ENCODE measurements at places on chromosomes 11 and 22. TPM values are rescaled to one million over a fixed set of nuclear protein-coding genes. Genes with fewer than 3 reads are reported as not detected.

- no peak for DNase-seq
Measured at GRCh38 chr11:34364102-34364501, 6.3 kb upstream of the ABTB2 start.

DNA sequence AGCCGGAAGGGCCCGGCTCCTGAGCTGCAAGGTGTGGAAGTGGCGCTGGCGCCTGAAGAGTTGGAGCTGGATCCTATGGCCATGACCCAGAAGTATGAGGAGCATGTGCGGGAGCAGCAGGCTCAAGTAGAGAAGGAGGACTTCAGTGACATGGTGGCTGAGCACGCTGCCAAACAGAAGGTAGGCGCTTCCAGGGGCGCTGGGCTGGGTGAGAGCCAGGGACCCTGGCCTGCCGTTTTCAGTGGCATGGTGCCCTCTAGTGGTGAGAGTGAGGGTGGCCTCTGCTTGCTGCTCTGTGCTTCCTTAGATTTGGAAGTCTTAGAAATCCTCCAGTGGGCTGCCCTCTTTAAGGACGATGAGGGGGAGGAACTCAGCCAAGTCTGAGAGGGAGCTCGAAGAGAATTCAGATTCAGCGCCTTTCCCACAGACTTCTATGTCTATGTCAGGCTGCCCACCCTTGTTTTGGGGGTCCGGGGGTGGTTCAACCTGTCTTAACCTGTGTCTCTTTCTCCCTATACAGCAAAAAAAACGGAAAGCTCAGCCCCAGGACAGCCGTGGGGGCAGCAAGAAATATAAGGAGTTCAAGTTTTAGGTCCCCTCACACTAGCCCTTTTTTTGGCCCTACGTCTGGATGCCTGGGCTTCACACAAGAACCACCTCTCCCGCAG, 1.8 kb upstream of the PACS1 start:
- peak; percentile 36 for DNase-seq

GRCh38 chr11:114832532-114833125, 154.3 kb downstream of the NXPE2 start:
- DNase-seq, result no peak

DNA sequence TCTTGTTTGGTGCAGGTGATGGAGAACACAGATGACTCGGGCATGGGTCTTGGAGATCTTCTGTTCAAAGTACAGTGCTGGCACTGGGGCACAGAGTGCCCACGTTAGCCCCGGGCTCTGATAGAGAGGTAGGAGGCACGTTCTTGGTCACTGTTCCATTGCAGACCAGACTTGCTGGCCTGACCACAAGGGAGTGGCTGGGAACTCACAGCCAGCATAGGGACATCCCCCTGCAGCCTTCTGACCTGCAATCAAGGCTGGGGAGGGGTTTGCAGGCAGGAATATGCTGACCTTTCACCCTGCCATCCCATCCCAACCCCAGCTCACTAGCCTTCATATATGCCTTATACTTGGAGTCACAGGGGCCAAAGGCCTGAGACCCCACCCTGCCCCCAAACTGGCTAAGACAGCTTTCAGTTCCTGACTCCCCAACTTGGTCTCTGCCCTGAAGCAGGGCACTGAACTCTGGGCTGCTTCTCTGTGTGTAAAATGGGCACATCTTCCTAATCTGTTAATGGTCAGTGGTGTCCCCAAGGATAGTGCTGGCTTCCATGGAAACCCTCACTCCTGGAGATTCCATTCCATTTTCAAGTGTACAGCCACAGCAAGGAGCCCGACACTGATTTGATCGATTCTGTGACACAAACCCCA, 4.6 kb downstream of the MRPL49 start:
- no peak for DNase-seq

DNA sequence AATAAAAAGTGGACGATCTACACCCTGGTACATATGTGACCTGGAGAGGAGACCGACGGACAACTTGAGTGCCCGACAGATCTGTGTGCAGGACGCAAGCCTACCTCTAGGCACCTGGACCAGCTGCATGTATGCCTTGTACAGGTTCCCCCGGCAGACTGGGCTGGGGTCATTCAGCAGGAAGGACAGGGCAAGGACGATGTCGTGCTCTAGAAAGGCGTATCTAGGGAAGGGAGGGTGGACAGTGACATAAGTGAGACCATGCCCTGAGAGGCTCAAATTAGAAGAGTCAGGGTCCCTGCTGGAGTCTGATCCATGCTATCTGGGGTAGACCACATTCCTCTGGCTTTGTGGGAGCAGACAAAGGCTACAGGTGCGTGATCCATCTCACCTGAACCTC, 7.9 kb downstream of the RSPH14 start:
- DNase-seq, result no peak

DNA sequence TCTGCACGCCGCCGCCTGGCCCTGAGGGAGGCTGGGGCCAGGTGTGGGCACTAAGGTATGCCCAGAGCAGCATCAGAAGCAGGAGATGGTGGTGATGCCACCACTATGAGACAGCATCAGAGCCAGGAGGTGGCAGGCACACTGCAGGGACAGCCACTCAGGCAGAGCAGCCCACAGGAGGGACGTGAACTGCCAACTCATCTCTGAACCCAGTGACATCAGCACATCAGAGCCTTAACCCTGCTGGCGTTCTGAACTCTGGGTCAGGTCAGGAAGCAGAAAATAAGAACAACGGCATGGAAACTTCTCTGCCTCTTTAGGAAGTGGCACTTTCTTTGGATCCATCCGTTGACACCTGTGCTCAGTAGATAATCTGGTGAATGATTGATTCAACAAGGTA, 14.7 kb upstream of the IFT27 start:
- no peak for DNase-seq

- DNase-seq, result no peak
Measured at GRCh38 chr11:76615950-76616349, 54.6 kb downstream of the LRRC32 start.

- no peak for DNase-seq
Measured at GRCh38 chr11:16034074-16034473, 322.3 kb downstream of the SOX6 start.

- DNase-seq, result no peak
Measured at GRCh38 chr11:64649291-64649697, 58.3 kb downstream of the SLC22A12 start.

DNA sequence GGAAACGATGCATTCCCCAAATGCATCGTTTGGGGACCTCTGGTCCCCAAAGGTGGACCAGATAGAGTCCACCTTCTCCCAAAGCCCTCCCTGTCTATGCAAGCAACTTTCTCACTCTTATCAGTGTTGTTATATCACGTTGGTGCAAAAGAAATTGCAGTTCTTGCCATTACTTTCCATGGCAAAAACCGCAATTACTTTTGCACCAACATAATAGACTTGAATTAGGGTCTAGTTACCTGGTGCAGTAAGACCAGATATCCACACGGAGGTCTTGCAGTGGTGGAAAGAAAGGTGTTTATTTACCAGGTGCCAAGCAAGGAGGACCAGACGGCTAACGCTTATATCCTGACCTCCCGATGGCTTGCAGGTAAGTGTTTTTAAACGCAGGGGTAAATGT, 129.0 kb downstream of the MIAT start:
- no peak for DNase-seq

The MFNG gene
- total RNA-seq, result 46.4 TPM

The MYO7A gene
- total RNA-seq, result 13.5 TPM

The SCGB1C1 gene
- not detected for total RNA-seq

The SLC25A45 gene
- 9.8 TPM for total RNA-seq

The P2RY6 gene
- 4.8 TPM for total RNA-seq

The ZNF214 gene
- 4.1 TPM for total RNA-seq
